ENCODE measurements at places on chromosomes 11 and 22. TPM values are rescaled to one million over a fixed set of nuclear protein-coding genes. Genes with fewer than 3 reads are reported as not detected.
A peak's percentile ranks its signal among the peaks of the same experiment; 100 is the strongest.

- DNase-seq, result no peak
Measured at GRCh38 chr11:559712-560304, 730 bp downstream of the LMNTD2 start.

- no peak for DNase-seq
Measured at GRCh38 chr11:67024410-67024809, 1.5 kb downstream of the SYT12 start.

- no peak for DNase-seq
Measured at GRCh38 chr11:118287006-118287405, 17.5 kb upstream of the CD3E start.

DNA sequence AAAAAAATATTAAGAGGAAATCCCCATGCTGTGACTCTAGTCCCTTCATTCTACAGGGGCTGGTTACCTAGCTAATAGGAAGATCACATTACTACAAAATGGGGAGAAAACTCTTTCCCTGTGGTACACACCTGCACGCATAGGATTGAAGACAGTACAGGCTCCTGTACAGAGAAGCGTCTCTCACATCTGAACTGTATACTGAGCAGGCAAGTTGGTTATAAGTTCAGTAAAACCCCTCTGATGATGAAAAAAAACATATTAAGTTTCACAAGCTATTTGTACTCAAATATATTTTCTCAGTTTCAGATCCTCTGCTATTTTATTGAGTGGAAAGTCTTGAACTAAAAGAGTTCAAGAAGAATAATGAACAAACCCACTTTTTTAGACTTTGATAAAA is 156.9 kb upstream of the HSD17B12 start:
- no peak for DNase-seq

DNA sequence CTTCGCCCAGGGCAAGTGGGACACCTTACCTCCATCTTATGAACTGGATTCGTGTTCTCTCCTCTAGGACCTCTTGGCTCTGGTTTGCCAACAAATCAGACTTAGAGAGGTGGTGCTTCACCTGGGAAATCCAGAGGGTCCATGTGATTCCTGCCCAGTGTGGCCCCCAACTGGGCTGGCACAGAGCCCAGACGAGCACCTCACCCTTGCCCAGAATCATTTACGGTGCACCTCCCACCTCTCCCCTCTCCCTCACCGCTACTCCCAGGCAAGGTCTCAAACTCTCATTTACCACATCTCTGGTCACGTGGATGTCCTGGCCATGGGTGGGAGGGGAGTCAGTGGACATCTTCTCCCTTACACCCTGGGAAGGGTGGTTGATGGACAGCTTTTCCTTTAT is 1.1 kb downstream of the SPATA19 start:
- no peak for DNase-seq

DNA sequence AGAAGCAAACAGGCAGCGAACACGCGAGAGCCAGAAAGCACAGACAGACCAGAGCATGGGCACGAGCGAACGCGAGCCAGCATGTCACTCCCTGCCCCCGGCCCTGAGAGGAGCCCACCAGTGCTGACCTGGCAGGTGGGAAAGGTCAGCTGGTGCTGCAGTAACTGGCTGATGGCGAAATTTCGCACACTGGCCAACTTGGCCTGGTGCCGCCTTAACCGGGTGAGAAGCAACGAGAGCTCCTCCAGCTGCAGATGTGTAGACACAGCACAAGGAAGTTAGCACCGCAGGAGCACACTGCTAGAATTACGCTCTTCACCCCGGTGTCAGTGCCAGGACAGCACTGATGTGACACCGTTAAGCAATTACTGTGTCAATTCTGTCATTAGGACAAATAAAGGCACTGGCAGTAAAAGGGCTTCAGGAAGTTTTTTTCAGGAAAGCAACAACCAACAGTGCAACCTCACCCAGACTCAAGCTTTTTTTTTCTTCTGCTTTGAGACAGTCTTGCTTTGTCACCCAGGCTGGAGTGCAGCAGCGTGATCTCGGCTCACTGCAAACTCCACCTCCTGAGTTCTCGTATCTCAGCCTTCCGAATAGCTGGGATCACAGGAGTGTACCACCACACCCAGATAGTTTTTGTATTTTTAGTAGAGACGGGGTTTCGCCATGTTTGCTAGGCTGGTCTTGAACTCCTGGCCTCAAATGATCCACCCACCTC is 76.8 kb downstream of the C11orf58 start:
- DNase-seq, result peak; percentile 80

DNA sequence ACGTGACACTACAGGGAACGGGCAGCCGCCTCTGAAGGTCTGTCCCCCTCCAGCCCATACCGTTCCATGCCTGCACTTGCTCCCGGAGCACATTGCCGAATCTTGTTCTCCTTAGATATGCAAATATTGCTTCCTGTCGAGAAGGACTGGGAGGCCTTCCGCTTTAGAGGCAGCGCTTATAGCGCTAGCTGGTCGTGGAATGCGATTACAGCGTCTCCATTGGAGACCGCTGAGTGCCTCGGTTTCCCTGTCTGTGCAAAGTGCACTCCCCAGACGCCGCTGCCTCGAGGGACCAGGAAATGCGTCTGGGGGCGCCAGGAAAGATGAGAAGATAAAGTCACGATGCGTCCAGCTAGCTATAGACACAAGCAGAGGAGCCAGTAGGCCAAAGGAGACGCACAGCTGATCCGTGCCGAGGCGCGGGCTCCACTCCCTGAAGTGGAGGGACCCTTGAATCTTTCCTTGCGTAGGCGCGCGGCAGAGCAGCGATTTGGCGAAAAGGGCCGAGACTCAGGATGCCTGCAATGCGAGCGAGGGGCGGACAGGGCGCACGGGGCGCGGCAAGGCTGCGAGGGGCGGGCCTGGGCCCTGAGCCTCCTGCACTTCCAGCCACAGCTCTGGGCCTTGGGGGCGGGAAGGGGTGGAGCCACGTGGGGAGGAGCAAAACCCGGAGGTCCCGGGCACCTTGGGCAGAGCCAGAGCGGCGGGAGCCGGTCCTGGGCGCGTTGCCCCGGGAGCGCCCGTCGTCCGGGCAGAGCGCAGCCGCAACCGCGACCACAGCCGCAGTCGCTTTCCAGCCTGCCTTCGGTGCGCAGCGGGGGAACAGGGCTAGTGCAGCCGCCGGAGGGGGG is at the start of gene RASSF10:
Gene RASSF10 (plus strand): TSS at position 692 of the 851 bp plus-strand sequence. CDS start 261 bp downstream, outside the sequence.
- peak; percentile 78 for DNase-seq

GRCh38 chr11:131954146-131954545 is 583.7 kb downstream of the NTM start:
- DNase-seq, result no peak

- no peak for DNase-seq
Measured at GRCh38 chr11:100932474-100933100, 197.0 kb downstream of the PGR start.

RASGRP2 gene
- total RNA-seq, result 30.8 TPM

ZBTB16 gene
- total RNA-seq, result 25.4 TPM

Data from cardiac septum (tissue), 1 donor.